ENCODE measurements at places on chromosomes 7 and 10. TPM values are rescaled to one million over a fixed set of nuclear protein-coding genes. Genes with fewer than 3 reads are reported as not detected.

Gene GRM3
- total RNA-seq: 0.30 TPM

Gene MOGAT3
- 0.52 TPM for total RNA-seq

Gene SPDYE2B
- total RNA-seq: not detected

- DNase-seq: no peak
Observed at GRCh38 chr10:75865413-75866299, 434.2 kb downstream of the LRMDA start.

DNA sequence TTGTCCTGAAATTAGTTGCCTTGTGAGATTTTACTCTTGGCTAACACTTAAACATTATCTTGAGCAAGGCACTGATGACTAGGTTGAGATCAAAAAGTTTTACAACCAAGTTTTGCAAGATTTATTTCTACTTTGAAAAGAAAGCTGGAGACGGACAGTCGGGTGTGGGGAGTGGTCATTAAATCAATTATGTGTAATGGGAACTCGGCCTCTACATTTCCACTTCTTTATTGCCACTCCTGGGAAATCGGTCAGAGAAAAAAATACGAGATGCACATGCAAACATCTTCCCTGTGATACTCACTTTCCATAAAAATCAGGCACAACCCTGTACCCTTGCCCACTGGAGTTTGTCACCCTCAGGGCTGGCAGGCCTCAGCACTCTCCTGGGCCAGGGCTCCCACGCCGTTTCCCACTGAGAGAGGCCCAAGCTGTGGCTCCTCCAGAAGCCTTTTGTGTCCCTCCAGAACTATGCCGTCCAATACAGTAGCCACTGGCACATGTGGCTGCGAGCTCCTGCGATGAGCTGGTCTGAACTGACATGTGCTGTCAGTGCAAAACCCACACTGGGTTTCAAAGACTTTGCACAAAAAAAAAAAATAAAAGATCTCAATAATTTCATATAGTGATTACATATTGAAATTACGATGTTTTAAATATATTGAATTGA, 7.5 kb upstream of the GPNMB start:
- no peak for DNase-seq

Gene ABCC2
- 0.44 TPM for total RNA-seq

GRCh38 chr7:23369100-23369499, 70.0 kb downstream of the MALSU1 start:
- no peak for DNase-seq

- DNase-seq: no peak
Observed at GRCh38 chr7:117448655-117449054, 21.4 kb upstream of the ASZ1 start.
